Kidney (tissue), 22 donors: ENCODE measurements at places on chromosomes 5 and 9.

DNA sequence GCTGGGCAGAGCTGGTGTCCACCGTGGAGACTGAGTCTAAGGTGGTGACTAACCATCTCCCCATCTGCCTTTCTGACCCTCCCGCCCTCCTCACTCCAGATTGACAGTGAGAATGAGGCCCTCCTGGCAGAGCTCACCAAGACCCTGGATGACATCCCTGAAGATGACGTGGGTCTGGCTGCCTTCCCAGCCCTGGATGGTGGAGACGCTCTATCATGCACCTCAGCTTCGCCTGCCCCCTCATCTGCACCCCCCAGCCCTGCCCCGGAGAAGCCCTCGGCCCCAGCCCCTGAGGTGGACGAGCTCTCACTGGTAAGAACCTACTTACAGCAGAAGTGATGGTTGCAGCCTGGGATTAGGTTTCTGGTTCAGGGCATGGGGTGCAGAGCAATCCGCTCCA is 96.5 kb downstream of the PPARGC1B start:
- DNase-seq: no peak

GRCh38 chr5:52638732-52639131 is 149.0 kb upstream of the ITGA1 start:
- DNase-seq: no peak

- DNase-seq: no peak
Observed at GRCh38 chr9:72351538-72352453, 13.2 kb downstream of the ZFAND5 start.

GRCh38 chr5:137176126-137176525 is 323.0 kb downstream of the SPOCK1 start:
- no peak for DNase-seq

DNA sequence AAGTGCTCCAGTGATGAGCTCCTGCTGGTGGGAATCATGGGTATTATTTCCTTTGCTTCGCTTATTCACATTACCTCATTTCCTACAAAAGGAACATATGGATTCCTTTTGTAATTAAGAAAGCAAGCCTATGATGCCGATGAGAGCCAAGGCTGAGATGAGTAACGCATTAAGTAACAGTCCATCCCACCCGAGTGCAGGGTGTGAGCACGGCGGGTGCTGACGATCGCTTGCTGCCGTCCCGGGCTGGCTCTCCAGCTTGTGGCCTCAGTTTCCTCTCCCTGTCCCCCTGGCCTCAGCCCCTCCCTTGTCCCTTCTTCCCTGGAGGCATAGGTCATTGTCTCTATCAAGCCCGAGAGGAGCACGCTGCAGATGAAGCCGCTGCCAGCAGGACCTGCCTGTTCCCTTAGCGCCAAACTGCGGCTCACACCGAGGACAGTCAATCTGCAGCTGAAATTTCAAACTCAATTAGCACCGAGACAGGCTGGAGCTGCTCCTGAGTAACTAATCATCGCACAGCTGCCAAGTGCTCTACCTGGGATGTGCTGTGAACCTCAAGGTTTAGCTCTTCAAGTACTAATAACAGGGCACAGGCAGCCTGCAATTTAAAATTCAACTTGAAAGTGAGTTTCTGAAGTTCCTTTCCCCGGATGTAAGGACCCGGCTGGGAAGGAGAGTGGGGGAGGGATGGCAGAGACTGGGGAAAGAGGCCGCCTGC is 115.2 kb upstream of the RAPGEF1 start:
- no peak for DNase-seq
